Kasumi-1 (cell line): ENCODE measurements at places on chromosomes 6 and 20.

DNA sequence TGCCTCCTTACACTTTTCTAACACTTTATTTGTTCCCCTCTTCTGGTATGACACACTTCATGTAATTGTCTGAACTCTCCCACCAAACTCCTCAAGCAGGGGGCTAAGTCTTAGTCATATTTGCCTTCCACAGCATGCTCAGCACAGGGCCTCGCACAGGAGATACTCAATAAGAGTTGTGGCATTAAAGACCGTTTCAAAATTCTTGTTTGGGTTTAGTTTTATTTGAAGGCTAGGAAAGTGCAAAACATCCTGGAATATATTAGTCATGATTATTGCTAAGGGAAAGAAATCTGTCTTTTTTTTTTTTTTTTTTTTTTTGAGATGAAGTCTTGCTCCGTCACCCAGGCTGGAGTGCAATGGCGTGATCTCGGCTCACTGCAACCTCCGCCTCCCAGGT is 137.6 kb upstream of the ECI2 start:
- DNase-seq: no peak

GRCh38 chr6:292506-293192 is 362 bp downstream of the DUSP22 start:
- DNase-seq: no peak

- DNase-seq: peak; percentile 74
These were observed 50.8 kb downstream of the SNX9 start for GRCh38 chr6:157873735-157874344.

DNA sequence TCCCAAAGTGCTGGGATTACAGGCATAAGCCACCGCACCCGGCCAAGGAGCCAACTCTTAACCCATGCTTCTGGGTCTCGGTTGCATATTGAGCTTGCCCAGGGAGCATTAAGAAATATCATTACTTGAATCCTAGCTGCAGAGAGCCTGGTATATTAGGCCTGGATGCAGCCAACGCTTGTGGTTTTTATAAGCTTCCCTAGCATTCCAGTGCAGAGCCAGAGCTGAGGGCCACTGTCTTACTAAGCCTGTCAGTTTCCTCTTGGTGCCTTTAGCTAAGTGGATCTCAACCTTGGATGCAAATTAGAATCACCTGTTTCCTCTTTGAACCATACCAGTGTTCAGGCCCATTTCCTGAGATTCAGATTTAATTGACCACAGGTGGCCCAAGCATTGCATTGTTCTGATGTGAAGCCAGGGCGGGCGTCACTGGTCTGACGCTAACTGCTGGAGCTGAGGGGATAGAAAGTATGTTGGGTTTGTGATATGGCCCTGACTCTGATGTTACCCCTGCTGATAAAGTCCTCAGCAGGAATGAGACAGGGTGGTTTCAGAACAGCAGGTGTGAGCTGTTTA is 76.3 kb downstream of the BTBD3 start:
- no peak for DNase-seq

GRCh38 chr6:147922799-147923198 is 414.3 kb downstream of the SAMD5 start:
- no peak for DNase-seq

- DNase-seq: no peak
These were observed 16.8 kb downstream of the LAMA4 start for GRCh38 chr6:112237595-112237994.

GRCh38 chr6:93886416-93886815 is 467.1 kb upstream of the EPHA7 start:
- DNase-seq: no peak

DNA sequence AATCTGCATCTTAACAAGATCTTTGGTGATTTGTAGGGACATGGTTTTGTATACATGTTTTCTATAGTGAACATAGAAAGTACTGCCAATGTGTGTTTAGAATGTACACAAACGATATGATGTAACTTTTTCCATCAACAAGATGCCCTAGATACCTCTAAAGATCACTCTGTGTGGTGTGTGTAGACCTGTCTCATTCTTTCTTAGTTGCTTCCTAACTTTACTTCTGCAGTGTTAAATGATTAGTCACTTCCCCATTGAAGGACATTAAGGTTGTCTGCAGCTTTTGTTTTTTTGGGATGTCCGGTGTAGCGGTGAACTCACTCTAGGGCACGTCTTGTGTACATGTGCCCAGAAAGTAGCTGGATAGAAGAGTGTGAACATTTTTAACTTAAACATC is 35.9 kb downstream of the CDYL start:
- no peak for DNase-seq

DNA sequence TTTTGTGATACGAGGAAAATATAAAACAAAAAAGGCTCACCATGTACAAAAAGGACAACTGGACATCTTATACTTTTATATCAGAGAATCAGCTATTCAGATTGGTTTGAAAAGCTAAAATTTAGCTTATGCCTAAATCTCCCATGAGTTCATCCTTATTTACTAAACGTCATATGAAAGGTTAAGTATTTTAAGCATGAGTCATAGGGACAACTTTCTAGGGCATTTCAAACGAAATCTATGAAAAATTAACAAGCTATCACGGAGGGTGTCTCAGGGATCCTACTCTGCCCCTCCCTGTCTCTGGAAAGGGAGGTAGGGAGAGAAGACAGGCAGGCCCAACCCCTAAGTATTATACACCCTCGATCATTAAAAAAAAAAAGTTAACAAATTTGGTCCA is 124.1 kb upstream of the LOC128125822 start:
- DNase-seq: no peak

DNA sequence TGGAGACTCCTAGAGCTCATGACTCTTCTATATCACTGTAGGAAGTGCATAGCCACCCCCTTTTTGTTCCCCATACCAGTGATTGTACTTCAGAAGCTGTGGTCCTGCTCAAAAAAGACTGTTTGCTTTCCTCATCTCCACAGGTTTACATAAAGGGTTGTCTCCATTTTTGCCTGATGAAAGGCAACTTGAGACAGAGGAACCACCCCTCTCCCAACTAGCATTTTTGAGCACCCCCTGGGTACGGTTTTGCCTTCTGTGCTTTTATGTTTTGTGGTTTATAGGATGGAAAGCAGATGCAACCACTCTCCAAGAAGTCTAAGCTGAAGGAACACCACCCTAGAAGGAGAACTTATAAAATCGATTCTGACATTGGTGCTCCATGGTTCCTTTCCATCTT is 127.7 kb upstream of the SUPT3H start:
- no peak for DNase-seq

DNA sequence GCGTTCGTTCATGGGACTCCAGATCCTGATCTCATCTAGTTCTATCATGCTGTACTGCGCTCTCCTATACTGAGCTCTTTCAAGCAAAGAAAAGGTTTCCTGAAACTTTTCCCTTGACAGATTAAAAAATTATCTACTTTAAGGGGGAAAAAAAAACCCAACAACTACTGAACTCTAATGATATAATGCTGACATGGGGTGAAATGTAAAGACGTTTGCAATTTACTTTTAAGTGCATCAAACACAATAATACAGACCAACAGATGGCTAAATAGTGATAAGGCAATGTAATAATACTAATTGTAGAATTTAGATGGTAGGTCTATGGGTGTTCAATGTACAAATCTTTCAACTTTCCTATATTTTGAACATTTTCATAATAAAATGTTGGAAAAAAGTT is 16.4 kb downstream of the TOMM34 start:
- DNase-seq: no peak

DNA sequence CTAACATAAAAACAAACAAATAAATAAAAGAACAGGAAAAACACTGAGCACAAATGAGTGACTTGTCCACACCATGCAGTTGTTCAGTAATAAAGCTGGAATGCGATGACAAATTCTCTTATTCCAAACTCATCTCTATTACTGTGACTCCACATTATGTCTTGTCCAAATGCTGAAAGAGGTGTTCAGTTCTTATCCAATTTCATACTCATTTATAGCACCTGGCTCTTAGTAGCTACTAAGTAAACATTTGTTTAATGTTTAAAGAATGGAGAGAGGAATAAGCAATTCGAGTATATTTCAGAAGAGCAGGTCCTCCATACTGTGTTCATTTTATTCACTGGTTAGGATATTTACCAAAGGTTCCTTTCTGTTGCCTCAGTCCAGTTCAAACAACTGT is 439.0 kb upstream of the JAG1 start:
- no peak for DNase-seq

GRCh38 chr6:21001736-21002135 is 467.5 kb downstream of the CDKAL1 start:
- no peak for DNase-seq

GRCh38 chr6:161379834-161380582 is 106.1 kb upstream of the AGPAT4 start:
- DNase-seq: no peak

GRCh38 chr6:168884050-168884645 is 369.5 kb downstream of the THBS2 start:
- peak; percentile 50 for DNase-seq

- DNase-seq: no peak
These were observed 48.6 kb upstream of the DST start for GRCh38 chr6:56691286-56691595.

- DNase-seq: no peak
These were observed 22.0 kb downstream of the ZNF341 start for GRCh38 chr20:33753763-33754162.

DNA sequence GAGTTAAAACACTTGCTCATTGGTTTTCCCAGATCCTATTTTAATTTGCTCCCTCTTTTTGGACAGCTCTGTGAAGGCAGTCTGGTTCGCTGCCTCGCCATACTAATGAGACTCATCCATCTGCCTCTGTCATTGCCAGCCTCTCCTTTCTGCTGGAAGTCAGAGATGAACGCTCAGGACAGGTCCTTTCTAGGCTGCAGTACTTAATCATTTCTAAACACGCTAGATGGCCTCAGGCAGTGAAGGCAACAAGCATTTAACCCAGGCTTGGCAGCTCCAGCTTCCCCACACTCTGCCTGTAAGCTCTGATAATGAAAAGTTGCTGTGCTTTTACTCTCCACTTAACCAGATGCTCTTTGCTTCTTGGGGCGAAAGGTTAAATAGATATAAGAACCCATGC is 286.7 kb upstream of the POU3F2 start:
- no peak for DNase-seq

DNA sequence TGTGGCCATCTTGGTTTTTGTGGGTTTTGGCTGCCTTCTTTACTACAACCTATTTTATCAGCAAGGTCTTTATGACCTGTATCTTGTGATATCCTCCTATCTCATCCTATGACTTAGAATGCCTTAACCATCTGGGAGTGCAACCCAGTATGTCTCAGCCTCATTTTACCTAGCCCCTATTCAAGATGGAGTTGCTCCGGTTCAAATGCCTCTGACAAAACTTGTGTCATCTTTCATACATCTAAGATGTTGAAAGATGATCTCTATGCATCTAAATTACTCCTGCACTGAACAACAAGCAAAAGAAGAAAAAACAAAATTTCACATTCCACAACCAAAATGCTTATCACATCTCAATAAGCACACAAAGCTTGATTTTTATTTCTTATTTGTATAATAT is 129.5 kb upstream of the CNR1 start:
- DNase-seq: no peak

GRCh38 chr6:138590796-138591709 is 91.8 kb upstream of the NHSL1 start:
- DNase-seq: peak; percentile 69

DNA sequence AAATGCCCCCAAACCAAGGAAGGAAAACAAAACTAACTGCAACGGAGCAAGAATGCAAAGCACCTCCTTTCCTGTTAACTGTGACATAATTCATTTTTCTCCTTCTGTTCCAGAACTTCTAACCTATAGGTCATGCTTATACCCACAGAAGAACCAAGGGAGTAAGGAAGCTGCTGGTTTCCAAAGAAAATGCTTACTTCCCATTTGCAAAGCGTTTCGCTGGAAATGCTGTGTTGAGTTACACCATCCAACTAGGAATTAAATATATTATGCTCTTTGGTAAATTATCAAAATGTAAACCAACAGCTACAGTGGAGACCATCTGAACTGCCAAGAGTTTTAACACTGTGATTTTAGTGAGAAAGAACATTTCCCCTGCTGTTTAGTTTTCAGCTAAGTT is 42.9 kb downstream of the ATXN1 start:
- no peak for DNase-seq

- DNase-seq: no peak
These were observed 107.0 kb downstream of the POPDC3 start for GRCh38 chr6:105072798-105073199.

GRCh38 chr20:64188682-64189529 is 24.7 kb downstream of the MYT1 start:
- DNase-seq: no peak

GRCh38 chr20:13995086-13995665 is at the start of gene MACROD2:
Gene MACROD2 (plus strand): TSS chr20:13995516.
- DNase-seq: peak; percentile 70

DNA sequence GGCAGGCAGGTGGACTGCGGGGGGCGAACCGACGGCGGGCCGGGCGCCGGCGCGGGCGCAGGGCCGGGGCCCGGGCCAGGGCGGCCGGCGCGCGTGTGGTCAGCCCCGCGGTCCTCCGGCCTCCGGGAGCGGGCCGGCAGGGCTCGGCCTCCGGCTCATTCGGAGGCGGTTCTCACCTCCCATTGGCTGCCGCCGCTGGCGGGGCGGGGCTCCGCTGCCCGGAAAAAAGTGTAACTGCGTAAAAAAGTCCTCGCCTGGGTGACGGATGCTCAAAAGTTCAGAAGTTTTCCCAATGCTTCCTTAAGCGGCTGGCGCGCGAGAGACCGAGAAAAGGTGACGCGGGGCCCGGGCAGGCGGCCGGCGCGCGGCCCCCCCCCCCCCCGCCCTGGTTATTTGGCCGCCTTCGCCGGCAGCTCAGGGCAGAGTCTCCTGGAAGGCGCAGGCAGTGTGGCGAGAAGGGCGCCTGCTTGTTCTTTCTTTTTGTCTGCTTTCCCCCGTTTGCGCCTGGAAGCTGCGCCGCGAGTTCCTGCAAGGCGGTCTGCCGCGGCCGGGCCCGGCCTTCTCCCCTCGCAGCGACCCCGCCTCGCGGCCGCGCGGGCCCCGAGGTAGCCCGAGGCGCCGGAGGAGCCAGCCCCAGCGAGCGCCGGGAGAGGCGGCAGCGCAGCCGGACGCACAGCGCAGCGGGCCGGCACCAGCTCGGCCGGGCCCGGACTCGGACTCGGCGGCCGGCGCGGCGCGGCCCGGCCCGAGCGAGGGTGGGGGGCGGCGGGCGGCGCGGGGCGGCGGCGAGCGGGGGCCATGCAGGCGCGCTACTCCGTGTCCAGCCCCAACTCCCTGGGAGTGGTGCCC is at the start of gene FOXC1:
Gene FOXC1 (plus strand): TSS at position 268 of the 849 bp plus-strand sequence. CDS start 531 bp downstream, at position 799.
- DNase-seq: peak; percentile 31

GRCh38 chr20:52684176-52684575 is 288.0 kb upstream of the TSHZ2 start:
- no peak for DNase-seq

- no peak for DNase-seq
These were observed 20.4 kb downstream of the PREP start for GRCh38 chr6:105382496-105382895.
